ENCODE measurements at places on chromosomes 4 and X.
A peak's percentile ranks its signal among the peaks of the same experiment; 100 is the strongest.

- peak; percentile 3 for DNase-seq
These were observed 36.2 kb downstream of the DCX start for GRCh38 chrX:111375747-111376146.

- DNase-seq = no peak
These were observed 47.2 kb upstream of the RBPJ start for GRCh38 chr4:26273616-26273980.

DNA sequence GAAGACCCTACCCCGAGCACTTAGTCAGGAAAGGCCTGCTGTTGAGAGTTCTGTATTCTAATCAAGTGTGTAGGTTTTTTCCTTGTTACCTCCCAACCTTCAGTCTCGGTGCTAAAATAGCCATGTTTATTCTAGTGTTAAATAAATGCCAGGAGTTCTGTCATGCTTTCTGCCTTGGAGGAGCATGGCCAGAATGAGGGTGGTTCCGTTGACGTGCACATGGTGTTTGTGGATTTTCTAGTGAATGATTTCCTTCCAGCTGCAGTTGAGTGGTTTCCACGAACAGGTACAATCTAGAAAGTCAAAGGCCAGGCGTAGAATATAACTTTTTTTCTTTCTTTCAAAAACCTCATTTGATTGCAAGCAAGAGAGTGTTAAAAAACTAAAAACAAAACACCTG is 21.0 kb downstream of the TRMT44 start:
- DNase-seq = no peak

GRCh38 chr4:176778491-176778890 is 14.2 kb downstream of the VEGFC start:
- no peak for DNase-seq

GRCh38 chr4:133154725-133155124 is 5.6 kb downstream of the PCDH10 start:
- DNase-seq = peak; percentile 71

- DNase-seq = no peak
These were observed 1.5 kb downstream of the PGRMC1 start for GRCh38 chrX:119237562-119237942.

DNA sequence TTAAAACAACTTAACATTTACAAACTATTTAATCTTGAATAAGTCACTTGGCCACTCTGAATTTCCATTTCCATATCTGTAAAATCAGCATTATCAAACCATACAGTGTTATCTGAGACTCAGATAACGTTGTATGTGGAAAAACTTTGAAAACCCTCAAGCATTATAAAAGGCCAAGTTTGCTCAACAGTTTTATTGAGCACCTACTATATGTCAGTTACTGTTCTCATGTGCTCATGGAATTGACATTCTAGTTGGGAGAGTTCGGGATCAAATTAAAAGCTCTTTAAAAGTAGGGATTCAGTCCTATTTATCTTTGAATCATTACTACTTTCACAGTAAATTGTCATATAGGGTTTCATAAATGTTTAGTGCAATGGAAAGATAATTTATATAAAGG is 97.9 kb downstream of the FRMPD4 start:
- DNase-seq = no peak
